ENCODE measurements at places on chromosomes 3 and 15.

DNA sequence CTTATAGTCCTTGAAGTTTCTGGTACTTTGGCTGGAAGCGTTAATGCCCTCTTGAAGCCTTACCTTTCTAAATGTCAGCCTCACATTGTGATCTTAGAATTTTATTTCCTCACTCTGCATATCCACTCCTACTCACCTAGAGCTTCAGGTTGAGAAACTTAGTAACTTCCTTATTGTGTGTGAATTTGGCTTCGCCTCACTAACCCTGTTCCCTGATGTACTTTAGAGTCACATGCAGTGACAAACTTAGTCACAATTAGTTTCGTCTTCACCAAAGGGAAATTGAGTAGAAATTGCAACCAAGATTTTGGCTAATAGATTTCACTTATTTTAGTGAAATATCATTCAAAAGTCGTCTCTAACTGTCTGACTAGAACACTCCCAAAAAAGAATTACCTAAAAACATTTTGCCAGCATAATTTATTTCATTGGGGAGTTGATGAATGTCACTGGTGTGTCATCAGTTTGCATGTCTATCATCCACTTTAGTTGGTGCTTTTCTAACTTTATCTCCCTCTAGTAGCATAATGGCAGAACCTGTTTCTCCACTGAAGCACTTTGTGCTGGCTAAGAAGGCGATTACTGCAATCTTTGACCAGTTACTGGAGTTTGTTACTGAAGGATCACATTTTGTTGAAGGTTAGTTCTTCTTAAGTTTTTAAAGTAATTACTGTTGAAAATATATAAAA is 960 bp downstream of the MFN1 start:
- DNase-seq = peak; percentile 45

DNA sequence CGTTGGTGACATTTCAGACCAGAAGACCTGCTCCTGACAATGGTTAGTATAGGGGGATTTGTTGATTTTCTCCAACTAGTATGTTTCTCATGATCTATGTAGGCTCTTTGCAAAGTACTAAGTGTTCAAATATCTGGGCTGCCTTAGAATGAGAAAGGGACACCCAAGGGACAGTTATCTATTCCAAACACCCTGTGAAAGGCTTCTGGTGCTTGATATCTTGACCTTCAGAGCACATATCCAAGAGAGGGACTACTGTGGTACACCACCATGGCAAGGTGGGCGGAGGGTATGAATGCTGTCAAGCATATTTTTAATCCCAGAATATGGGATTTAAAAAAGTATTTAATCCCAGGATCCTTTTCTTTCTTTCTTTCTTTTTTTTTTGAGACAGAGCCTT is 1.1 kb downstream of the FANCD2OS start:
- DNase-seq = no peak

DNA sequence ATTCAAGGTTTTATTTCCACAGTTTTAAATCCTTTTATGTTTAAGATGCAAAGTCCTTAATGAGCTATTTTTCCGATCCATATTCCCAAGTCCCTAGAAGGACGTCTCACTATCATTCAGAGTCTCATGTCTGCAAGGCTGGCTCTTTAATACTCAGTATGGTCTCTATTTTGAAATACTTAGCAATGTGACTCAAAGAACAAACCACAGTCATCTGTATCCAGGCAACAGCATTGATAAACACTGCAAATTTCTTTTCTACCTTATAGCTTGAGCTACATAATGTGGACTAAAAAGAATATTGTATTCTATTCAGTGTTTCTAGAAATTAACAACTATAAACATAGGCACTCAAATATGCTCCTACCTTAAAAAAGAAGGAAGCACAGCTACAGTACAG is 588.3 kb upstream of the NAALADL2 start:
- DNase-seq = no peak

DNA sequence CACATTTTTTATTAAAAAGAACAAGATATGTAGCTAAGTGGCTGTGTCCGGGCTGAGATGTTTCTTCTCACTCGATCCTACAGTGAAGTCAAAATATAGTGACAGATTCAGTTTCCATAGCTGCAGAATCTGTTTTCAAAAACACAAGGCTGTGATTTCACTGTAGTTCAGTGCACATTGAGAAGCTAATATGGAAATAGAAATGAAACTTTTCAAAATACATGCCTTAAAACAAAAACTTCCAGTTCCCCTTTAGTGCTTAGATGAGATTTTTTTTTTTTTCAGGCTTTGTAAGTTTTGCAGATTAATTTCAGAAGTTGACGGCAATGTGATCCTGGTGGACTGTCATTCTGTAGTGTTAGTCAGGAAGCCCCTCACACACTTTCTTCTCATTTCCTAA is 23.8 kb upstream of the TRAK1 start:
- DNase-seq = no peak

GRCh38 chr3:159418571-159419526 is 569.8 kb upstream of the IL12A start:
- DNase-seq = no peak

GRCh38 chr3:117910820-117911521 is 1123.7 kb downstream of the IGSF11 start:
- DNase-seq = no peak

DNA sequence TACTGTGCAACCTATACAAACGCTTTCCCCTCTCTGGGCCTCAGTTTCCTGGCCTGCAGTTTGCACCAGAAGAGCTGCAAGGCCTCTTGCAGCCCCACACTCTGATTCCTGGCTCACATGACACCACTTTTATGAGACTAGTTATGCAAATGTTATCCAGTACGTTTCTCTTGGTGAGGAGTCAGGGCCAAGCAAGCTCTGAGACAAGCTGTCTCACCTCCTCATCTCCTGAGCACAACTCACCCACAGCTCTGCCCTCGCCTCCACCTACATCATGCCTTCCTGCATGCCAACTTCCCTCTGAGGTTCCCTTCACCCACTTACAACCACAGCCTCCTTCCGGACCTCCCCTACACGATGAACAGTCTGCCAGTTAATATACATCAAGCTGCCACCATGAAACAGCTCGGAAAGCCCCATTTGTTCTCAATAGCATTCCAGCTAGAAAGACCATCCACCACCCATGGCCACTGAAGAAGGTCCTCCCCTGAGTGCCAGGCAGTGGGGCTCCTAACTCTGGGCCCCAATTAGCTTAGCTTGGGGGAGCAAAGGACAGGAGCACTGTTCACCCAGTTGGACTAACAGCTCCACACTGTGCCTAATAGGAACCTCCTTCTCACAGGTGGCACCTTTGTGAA is 25.0 kb downstream of the CRYGS start:
- peak; percentile 26 for DNase-seq

- peak; percentile 63 for DNase-seq
These were observed 2.3 kb upstream of the VPS18 start for GRCh38 chr15:40891810-40892446.

- no peak for DNase-seq
These were observed 420.3 kb upstream of the CFAP20DC start for GRCh38 chr3:59469948-59470723.

- DNase-seq = no peak
These were observed 45.9 kb upstream of the THUMPD3 start for GRCh38 chr3:9316881-9317361.

DNA sequence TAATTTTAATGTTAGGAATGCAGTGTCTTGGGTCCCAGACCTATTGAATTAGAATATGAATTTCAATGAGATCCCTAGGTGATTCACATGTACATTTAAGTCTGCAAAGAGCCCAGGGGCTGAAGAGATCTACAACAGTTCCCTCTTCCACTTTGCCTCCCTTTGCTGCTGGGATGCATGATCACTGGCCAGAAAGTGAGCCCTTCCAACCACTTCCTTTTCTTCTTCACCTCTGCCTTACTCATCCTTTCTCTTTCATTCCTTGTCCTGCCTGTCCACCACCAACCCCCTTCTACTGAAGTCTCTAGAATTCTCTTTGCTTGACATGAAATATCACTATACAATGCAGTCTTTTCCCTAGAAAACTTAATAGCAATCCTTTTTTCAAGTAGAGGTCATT is 222.4 kb upstream of the LRIG1 start:
- no peak for DNase-seq

GRCh38 chr3:122665226-122665786 is 15.3 kb upstream of the PARP14 start:
- DNase-seq = no peak

DNA sequence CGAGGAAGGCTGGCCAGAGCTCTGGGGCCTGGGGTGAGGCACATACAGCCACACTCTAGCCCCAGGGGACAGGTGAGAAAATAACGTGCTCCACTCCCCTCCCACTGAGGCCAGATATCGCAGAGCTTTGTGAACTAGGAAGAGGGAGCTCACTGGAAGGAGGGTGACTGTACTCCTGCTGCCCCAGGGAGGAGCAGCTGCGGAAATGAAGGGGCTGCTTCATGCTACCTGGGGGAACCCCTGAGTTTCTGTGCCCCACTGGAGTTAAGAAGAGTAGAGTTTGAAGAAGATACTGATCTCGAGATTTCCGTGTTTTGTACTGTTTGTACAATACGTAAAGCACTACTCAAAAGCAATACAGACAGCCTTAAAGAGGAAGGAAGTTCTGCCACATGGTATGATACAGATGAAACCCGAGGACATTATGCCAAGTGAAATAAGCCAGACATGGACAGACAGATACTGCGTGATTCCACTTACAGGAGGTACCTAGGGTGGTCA is 44.6 kb downstream of the CMTM6 start:
- peak; percentile 77 for DNase-seq

DNA sequence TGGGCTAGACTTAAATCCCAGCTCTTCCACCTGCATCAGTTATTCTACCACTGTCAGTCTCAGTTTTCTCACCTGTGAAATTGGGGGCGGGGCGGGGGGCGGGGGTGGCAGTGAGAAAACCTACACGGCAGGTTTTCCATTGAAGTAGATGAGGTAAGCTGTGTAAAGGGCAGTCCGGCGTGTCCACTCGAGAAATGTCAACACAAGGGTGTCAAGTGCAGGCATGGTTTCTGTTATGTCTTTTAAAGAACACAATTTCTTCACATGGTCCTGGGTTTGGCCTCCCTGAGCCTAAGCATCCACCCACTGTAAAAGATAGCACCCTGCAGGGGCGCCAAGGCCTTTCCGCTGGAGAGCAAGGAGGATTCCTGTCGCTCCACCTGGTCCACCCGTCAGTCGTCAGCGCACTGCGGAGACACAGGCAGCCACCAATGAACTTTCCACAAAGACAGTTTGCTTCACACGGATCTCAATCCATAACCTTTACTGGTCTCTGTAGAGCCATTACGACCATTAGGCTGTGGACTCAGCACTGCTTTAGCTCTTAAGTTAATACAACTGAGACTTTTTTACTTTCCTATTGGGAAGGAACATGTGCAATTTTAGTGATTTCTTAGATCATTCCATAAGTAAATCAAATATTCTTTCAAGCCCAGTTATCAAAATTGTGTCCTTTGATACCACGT is 99.5 kb upstream of the FOXB1 start:
- DNase-seq = no peak
